SW 1271 (cell line): ENCODE measurements at places on chromosomes 11 and 22.

DNA sequence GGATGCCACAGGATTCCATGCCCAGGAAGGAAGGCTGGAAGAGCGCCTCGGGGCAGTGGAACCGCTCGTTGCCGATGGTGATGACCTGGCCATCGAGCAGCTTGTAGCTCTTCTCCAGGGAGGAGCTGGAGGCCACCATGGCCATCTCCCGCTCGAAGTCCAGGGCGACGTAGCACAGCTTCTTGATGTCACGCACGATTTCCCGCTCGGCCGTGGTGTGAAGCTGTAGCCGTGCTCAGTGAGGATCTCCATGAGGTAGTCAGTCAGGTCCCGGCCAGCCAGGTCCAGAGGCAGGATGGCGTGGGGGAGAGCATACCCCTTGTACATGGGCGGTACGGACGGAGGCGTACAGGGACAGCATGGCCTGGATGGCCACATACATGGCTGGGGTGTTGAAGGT lies 17.9 kb upstream of the EP300 start:
- DNase-seq: no peak

DNA sequence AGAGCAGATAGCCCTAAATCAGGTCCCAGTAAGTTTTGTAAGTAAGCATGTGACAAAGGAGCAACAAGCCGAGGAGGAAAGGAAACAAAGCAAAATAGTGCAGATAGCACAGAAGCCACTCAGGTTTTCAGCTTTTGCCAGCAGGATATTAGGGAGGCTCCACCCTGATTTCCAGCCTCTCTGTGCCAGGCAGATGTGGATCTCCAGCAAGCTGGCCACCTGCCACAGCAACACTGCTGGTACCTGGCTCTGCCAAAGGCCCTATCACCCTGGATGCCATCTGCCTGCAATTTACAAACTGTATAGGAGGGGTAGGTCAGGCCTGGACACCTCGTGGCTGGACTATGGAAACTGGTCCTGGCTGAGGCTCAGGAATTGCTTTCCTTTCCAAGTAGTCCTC lies 12.2 kb upstream of the NNMT start:
- no peak for DNase-seq

- no peak for DNase-seq
Observed at GRCh38 chr22:41834005-41834944, 1.4 kb downstream of the SREBF2 start.

- no peak for DNase-seq
Observed at GRCh38 chr11:121024989-121025388, 1.1 kb downstream of the TBCEL start.

- no peak for DNase-seq
Observed at GRCh38 chr11:130763087-130763980, 152.9 kb downstream of the SNX19 start.
